HCT116 (cell line): ENCODE measurements at places on chromosomes 6 and 20.

DNA sequence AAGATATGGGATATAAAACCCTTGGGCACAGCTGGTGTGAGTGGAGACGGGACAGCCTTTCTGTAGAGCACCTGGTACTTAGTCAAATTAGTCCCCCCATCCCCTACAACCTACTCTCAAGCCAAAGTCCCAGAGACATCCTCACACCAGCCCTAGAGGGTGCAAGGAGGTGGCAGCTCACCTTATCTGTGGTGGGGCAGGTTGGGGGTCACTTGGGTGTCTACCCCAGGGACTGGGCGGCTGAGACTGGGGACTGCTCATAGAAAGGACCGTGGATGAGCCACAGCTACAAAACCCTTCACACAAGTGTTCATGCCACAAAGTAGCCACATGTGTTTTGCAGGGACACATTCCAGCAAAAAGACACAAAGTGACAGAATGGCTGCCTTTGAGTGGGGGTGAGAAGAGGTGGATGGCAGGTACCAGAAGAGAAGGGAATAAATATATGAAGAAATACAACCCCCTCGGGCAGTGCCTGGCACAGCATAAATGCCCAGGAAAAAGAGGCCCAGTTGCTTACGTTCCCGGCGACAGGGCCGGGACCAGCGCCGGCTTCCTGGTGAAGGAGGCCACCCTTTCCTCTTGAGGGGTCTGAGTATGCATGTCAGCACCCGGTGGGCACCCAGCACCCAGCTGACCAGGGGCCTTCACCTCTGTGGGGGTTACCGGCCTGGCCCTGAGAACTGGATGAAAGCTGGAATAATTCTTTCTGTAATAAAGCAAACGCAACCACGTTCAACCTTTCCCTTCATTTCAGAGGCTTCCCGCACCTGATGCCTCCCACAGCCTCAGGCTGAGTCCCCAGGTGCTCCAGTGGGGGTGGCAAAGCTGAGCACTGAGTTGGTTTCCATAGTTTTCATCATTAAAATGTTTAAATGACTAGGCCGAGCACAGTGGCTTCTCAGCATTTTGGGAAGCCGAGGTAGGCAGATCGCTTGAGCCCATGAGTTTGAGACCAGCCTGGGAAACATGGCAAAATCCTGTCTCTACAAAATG, 14.4 kb upstream of the CEBPB start:
- no peak for DNase-seq

DNA sequence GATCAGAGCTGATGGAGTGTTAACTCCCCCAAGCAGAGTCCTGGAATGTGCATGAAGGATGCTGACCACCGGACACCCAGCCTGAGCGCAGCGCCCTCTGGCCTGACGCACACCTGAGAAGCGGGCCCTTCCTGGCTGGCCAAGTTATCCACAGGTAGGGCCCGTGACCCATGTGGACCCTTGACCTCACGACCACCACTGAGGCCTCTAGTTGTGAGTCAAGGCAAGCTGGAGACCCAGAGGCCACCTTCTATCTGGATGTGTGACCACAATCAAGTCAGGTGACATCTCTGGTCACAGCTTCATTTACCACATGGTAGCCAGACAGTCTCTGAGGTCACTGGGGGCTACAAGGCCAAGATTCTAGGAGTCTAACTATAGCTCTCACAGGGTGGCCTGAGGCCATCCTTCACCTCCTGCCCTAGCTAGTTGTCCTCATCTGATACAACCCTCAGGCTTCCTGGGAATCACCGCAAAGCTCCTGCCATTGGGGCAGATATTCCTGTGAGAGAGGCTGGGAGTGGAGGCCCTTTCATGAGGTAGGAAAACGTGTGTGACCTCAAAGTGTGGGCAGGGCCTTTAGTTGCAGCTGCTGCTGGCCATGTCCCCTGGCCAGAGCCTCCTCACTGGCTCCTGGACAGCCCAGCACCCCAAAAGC, 53.1 kb downstream of the DSTN start:
- DNase-seq: no peak

GRCh38 chr20:16942756-16943155, 194.6 kb downstream of the OTOR start:
- no peak for DNase-seq

GRCh38 chr6:139744891-139745290, 370.4 kb upstream of the CITED2 start:
- no peak for DNase-seq

- no peak for DNase-seq
Observed at GRCh38 chr6:7172649-7173048, 64.9 kb downstream of the RREB1 start.

GRCh38 chr6:88263591-88263990, 97.4 kb upstream of the CNR1 start:
- DNase-seq: no peak

GRCh38 chr6:107665382-107665781, 158.7 kb downstream of the SCML4 start:
- no peak for DNase-seq

- no peak for DNase-seq
Observed at GRCh38 chr6:40700006-40700580, 112.9 kb upstream of the LRFN2 start.

DNA sequence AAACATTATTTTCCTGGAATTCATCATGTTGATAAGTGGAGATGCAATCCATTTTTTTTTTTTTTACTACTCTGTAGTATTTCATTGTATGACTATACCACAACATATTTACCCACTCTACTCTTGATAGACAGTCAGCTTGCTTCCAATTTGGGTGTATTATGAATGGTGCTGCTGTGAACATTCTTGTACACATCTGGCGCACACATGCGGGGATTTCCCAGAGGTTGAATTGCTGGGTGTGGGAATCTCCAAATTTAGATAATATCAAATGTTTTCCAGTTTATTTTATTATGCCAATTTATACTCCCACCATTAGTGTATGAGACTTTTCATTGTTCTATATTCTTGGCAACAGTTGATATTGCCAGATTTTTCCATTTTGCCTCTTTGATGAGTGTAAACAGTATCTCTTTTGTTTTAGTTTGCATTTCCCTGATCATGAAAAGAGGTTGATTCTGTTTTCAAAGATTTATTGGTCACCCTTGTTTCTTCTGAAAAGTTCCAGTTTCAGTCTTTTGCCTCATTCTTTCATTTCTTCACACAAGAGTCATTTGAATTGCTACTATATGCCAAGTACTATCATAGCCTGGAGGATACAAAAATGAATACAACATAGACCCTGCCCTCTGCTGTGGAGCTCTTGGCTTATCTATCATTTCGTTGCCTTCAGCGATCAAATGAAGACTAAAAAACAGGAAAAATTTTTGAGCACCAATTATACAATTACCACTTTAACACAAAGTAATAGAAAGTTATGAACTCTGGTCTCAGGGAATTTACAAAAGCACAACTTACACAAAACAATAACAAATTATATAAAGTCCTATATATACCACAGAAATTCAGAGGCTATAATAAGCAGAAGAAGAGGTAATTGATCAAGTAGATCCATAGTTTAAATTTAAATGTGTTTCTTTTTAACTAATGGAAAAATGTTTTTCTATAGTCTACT, 17.1 kb upstream of the NCOA7 start:
- no peak for DNase-seq

DNA sequence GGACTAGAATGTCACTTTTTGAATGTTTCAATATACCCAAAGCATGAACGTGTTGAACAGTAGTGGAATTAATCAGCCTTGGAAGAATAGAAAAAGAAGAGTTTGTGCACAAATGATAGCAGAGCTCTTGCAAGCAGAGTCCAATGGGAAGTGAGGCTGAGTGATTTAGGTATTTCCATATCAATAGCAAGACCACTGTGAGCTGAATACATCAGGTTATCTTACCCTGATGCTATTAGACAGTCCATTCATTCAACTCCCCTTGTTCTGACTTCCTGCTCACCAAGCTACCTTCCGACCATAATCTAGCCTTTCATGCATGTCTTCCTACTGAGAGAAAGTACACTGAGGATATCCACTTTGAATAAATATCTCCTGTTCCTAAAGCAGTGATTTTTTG, 349.2 kb upstream of the RNF217 start:
- no peak for DNase-seq

GRCh38 chr6:20137837-20138236, 74.4 kb downstream of the MBOAT1 start:
- DNase-seq: no peak

- no peak for DNase-seq
Observed at GRCh38 chr6:157558487-157559200, 177.7 kb downstream of the ZDHHC14 start.

- DNase-seq: no peak
Observed at GRCh38 chr6:93989630-93990029, 570.3 kb upstream of the EPHA7 start.

- DNase-seq: no peak
Observed at GRCh38 chr6:162372106-162372505, 355.5 kb downstream of the PRKN start.

DNA sequence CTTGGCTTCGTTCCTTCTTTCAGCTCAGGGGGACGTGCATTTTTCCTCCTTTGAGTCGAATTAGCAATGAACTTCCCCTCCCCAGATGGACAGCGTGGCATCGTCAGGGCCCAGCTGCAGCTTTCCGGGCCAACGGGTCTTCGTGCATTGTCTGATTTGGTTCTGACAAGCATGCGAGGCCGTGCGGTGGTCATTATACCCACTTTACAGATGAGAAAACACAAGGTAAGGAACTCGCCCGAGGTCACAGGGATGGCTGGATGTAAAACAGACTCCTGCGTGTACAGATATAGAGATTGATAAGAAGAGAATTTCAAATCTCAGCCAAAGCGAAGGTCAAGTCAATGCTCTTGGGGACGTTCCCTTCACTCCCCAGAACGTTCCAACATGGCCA, 187.6 kb upstream of the SULF2 start:
- DNase-seq: no peak

DNA sequence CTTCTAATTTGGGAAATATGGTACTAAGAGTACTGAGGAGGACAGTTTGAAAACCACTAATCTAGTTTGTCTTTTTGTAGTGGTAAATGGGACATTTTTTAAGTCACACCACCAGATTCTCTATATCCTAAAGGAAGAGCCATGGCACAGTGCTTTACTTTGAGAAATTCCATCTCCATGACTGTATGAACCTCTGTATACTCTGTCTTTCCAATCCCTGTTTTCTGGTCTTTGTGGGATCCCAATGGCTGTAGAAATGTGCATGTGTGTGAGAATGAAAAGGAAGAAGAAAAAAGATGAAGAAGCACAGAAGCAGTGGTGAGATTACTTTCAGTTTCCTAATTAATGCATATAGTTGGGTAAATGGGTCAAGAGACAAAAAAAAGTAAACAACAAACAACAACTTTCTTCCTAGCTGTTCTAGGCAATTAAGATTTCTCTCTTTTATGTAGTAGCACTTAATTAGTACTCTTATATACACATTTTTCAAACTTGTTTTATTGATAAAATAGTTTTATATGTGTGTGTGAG, 141.2 kb upstream of the HCRTR2 start:
- DNase-seq: no peak

DNA sequence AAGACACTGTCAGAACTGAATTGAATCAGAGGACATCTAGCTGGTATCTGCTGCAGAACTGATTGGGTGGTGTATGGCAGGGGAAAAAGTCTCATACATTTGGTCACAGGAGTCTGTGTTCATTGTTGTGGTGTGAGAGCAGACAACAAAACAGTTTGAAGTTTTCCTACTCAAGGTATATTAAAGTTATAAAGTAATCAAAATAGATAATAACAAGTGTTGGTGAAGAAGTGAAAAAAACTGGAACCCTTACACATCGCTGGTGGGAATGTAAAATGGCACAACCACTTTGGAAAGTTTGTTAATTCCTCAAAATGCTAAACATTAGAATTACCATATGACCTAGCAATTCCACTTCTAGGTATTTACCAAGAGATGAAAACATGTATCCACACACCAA, 24.7 kb downstream of the SRPK1 start:
- DNase-seq: no peak

DNA sequence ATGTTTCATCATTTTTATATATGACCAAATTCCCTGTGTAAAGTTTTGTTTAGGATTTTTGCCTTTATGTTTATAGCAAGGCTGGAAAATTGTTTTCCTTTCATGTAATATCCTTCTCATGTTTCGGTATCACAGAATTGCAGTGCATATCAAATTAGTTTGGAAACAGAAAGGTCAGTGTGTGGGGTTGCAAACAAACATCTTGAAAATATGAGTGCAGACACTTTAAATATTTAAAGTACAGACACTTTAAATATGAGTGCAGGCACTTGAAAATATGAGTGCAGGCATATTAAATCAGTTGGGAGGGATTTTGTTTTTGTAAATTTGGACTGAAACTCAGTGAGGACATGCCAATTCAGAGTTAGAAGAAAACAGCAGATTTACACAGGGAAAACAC, 6.5 kb downstream of the SLPI start:
- no peak for DNase-seq

DNA sequence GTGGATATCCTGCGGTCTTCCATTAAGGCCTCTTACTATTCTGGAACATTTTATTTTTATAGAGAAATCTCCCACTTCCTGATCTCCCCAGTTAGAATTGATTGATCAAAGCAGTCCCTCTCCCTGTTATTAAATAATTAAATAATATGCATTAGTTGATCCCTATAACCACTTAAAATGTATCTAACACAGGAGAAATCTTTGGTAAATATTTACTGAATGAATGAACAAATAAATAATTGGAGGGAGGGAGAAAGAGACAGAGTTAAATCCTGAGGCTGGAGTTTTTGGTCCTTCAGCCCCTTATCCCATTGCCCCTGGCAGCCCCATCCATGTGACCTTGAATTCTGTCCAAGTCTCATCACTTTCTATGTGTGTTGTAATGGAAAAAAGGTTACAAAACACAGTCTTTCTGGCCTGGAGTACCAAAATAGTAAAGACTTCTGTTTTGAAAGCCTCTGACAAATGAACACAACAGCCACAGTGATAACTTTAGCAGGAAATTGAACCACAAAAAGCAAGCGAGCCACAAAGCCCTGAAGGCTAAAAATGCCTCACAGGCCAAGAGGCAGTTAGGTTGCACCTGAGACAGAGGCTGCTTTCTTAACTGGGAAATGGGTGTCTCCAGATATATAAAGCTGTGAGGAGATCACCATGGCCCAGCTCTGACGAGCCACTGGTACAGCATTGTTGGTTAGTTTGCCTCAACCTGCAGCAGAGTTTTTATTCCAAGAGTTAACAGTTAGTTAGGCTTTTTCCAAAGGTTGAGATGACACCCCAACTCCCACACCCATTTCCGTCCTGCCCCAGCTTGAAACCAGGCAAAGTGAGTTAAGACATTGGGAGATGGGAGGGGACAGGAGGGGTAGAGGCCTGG, 11.3 kb downstream of the NT5E start:
- DNase-seq: no peak

DNA sequence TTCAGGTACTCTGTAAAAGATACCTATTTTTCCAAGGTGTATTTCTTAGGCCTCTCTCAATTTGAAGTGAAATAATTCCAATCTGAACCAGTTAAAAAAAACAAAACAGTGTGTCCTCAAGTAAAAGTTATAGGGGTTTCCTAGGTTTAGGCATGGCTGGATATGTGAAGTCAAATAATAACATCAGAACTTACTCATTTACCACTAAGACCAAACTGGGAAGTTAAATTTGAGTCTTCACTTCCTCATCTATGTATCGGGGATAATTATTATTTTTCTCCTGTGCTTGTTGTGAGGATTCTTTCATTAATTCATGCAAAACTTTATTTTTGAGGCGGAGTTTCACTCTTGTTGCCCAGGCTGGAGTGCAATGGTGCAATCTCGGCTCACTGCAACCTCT, 86.2 kb upstream of the PTPRK start:
- no peak for DNase-seq
